ENCODE measurements at places on chromosomes 1 and 21.

DNA sequence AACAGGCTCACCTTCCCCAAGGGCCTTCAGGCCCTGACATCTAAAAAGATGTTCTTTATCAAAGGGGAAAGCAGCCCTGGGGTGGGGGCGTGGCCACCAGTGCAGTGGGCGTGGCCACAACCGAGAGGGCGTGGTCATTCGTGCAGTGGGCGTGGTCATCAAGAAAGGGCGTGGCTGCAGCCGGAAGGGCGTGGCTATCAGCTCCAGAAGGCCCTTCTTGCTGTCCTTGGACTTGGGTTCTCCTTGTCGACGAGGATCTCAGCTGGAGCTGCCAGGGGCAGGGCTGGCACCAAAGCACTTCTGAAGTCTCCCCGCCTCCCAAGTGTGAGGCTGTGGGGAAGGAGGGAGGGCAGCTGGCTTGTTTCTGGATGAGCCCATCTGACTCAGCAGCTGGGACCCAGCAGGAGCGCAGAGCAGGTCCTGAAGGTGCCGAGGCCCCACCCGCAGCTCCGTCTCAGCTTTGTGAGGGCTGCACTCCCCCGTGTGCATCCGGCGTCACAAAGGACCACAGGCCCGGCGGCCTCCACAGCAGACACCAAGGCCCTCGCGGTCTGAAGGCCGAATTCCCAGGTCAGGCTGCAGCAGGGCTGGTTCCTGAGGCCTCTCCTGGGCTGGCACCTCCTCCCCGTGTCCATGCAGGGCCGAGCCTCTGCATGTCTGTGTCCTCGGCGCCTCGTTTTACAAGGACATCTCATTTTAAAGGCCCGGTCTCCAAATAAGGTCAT lies 12.8 kb downstream of the PDE9A start:
- peak; percentile 16 for DNase-seq

- DNase-seq, result no peak
These were observed 2.8 kb upstream of the TARS2 start for GRCh38 chr1:150484431-150484830.

GRCh38 chr1:147600119-147601111 lies 59.1 kb downstream of the BCL9 start:
- DNase-seq, result peak; percentile 40

- DNase-seq, result no peak
These were observed 95.3 kb upstream of the SLC25A33 start for GRCh38 chr1:9443913-9444445.

DNA sequence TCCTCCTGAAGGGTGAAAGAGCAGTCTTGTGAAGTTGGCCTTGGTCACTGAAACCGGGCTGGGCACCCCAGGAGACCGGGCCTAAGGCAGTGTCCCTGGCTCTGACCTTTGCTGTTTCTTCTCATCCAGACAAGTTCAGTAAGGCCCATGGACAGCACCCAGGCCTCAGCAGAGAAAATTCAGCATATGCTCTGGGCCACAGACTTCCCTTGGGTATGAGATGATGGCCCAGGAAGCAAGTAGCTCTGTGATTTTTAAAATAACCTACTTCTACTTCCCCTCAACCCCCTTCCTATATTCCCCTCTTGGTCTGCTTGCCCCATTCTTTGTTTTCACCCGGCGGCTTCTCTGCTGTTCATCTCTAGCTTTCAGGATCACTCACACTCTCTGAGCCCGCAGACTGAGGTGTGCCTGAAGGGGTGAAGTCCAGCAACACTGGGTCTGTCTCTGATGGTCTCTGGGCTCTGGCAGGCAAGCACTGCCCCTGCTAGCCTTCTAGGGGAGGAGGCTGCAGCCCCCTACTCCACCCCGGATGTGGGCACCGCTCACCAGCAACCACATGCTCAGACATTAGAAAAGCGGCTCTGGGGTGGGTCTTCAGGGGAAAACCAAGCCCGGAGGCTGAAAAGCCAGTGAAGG lies 2.9 kb upstream of the GPR25 start:
- DNase-seq, result no peak
